ENCODE measurements at places on chromosomes 3 and 15.

GRCh38 chr3:105352976-105353375, 13.7 kb upstream of the ALCAM start:
- DNase-seq: no peak

DNA sequence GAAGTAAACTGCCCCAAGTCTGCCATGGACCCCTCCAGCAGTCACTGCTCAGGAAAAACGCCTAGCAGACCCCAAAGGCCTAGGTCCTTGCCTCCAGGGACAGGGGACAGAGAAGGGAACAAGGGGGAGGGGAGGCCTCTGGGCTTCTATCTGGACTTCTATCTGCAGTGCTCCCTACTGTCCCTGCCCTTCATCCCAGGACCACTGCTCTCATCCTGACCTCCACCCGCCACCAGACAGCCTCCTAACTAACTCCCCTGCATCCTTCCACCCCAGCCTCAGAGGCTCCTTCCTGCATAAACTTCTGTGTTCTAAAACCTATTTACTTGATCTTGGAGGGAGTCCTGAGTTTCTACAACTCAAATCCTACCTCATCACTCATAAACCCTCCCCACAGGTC, 25.4 kb downstream of the SEMA7A start:
- DNase-seq: no peak

- peak; percentile 45 for DNase-seq
These were observed 135.6 kb upstream of the SUCLG2 start for GRCh38 chr3:67790043-67790442.

DNA sequence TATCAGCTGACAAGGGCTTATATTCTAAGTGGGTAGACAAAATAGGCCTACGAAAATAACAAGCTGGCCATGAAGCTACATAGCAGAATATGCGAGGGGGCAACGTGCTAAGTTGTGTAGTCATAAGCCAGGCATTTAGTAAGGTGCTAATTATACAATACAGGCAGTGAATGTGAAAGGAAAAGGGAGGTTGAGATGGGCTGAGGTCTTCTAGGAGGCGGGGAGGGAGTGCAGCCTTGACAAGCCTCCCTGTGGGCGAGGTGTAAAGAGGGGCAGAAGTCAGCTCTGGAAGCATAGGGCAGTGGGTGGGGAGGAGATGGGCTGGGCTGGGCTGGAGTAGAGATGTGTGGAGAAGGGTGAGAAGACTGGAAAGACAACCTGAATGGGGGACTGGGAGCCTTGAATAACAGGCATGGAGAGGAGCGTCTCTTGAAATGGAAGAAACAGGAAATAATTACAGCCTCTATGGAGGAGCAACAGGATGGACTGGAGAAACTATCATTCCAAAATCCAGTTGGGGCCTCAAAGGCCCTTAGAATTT, 1.2 kb downstream of the TIGIT start:
- DNase-seq: no peak

DNA sequence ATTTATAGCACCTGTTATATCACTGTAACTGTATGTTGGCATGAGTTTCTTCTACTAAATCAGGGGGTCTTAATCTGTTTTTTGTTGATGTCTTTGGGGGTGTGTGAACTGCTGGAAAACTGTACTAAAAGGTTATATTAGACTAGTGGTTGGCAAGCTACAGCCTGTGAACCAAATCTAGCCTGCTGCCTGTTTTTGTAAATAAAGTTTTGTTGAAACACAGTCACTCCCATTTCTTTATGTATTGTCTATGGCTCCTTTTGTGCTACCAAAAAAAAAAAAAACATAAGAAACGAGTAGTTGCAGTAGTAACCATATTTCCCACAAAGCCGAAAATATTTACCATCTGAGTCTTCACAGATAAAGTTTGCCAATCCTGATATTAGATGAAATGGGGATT, 126.7 kb downstream of the AKAP13 start:
- no peak for DNase-seq

All from K562 (cell line).